ENCODE measurements at places on chromosomes 5 and 9.

- DNase-seq, result no peak
These were observed 5.8 kb upstream of the PAIP2 start for GRCh38 chr5:139335811-139336210.

GRCh38 chr9:133008824-133009223, 22.0 kb upstream of the GTF3C5 start:
- DNase-seq, result no peak

GRCh38 chr9:7125231-7125630, 367.5 kb downstream of the KDM4C start:
- no peak for DNase-seq

DNA sequence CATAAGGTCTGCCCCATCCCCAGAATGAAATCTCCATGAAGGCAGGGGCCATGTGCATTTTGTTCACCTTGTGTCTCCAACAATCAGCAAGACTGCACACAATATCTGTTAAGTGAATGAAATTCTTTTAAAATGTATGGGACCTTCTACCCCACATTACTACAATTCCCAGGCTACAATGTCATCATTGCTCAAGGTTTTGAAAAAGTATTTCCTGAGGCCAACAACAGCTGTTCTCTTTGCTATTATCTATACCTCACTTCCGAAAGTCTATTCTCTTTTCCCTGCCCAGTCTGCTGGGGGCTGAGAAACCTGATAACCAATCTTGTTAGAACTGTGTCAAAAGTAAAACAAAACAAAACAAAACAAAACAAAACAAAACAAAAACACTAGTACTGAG, 29.2 kb downstream of the HOMER1 start:
- no peak for DNase-seq

GRCh38 chr5:83789371-83789770, 68.7 kb upstream of the HAPLN1 start:
- DNase-seq, result no peak

GRCh38 chr5:88688984-88689667, 193.9 kb downstream of the MEF2C start:
- no peak for DNase-seq

DNA sequence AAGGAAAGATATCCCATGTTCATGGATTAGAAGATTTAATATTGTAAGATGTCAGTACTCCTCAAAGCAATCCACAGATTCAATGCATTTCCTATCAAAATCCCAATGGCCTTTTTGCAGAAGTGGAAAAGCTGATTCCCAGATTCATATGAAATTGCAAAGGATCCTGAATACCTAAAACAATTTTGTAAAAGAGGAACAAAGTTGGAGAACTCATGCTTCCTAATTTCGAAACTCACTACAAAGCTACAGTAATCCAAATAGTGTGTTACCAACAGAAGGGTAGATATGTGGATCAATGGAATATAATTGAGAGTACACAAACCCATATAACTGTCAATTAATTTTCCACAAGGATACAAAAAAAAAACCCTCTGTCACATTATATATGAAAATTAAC, 154.3 kb upstream of the ZNF618 start:
- no peak for DNase-seq

DNA sequence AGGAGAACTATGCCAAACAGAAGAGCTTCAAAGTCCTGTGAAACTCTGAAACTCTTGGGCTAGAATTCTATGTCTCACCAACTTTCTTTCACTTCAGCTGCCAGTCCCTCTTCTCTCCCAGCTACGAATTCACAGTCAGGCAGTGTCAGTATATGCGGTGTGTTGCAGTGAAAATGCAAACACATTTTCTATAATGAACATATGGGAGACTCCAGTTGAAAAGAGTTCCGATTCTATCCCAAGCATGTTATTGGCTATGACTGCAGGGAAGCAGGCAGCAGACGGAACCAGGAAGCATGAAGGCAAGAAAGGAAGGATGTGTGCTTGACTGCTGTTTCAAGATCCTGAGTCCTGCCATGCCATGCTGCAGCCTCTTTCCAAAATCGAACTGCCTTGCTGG, 515.7 kb upstream of the TLE4 start:
- DNase-seq, result no peak

DNA sequence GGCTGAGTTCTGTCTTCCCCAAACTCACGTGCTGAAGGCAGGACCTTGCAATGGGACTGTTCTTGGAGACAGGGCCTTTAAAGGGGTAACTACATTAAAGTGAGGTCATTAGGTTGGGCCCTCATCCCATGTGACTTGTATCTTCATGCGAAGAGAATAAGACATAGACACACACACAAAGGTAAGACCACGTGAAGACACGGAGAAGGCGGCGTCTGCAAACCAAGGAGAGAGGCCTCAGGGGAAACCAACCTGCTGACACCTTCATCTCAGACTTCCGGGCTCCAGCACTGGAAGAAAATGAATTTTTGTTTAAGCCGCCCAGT, 50.7 kb upstream of the KCNMB1 start:
- no peak for DNase-seq

DNA sequence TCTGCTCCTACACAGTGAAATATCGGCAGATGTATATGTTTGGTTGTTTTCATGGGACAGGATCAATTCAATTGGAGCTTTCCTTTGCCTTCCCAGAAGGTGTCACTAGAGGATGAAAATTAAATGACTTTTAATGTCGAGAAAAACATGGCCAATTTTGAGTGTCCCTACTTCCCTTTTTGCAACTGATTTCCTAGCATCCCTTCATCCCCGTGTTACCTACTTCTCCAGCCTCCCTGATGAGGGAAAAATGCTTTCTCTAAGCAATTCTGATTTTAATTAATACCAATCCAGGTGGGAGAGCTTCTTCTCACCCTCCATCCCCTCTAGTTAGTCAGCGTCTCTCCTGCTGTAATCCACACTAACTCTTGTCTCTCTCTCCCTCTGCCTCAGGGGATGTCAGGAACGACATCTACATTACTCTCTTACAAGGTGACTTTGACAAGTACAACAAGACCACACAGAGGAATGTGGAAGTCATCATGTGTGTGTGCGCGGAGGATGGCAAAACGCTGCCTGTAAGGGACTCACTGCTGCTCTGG, 64.9 kb downstream of the DOCK2 start:
- DNase-seq, result peak; percentile 40

DNA sequence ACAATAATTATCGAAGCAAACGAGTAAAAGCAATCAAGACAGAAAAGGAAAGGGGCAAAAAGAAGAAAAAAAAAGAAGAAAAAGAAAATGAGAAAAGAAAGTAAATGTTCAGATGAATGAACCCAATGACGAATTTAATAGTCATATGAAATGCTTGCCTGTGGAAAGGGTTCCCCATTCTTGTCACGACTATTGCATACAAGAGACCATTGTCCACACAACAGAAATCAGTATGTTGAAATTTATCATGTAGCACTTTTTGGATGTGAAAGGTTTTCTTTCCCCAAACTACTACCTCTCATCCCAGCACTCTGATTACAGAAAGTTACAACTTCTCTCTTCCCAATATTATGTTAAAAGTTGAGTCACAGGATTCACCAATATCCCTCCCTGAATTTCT, 162.4 kb downstream of the ZDHHC21 start:
- no peak for DNase-seq

DNA sequence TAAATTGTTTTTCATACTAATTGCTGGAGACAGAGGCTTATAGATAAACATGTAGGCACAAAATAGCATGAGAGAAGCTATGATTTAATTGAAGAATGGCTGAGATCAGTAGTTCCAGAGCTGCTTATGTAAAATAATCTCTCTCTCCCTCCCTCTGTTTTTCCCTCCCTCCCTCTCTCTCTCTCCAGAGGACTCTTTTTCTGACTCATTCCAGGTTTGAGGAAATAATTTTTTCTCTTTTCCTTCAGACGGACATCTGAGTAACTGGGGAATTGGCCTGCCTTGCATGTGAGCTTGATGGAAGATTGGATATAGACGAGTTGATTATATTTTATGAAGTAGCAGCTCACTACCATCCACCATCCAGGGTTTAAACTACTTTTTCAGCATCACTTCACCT, 35.5 kb downstream of the KCTD16 start:
- no peak for DNase-seq

DNA sequence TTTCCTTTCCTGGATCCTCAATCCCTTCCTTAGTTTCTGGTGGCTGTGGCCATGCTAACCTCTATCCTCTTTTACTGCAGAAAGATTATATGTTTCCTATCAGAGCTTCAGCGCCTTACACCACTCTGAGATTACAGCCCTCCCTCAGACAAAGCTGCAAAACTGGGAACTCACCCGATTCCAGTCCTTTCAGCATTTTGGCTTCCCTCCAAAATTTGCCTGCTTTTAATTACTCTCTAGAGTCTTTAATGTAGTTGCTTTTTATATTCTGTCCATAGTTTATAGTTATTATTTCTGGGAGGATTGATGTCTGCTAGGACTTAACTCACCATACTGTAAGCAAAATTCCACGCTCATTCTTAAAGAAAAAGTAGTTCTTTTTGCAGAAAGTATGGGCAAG, 110.2 kb downstream of the NSG2 start:
- no peak for DNase-seq

DNA sequence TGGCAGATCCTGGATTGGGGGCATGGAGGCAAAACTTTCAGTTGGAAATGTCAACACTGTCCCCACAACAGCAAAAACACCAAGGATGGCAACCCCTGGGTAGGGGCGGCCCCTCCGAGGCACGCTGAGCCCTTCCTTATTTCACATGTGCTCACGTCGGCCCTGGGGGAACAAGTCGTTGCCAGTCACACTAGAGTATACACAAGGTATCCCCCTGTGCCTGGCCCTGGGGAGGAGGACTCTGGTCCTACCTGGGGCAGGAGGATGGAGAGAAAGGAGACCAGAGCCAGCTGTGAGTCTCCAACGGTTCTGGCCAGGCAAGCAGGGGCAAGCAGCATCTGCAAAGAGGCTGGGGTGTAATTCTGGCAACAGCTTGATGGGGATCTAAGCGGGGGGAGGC, 126.9 kb upstream of the FOXD4L5 start:
- no peak for DNase-seq

GRCh38 chr5:98679963-98680362, 93.5 kb upstream of the RGMB start:
- DNase-seq, result peak; percentile 82

DNA sequence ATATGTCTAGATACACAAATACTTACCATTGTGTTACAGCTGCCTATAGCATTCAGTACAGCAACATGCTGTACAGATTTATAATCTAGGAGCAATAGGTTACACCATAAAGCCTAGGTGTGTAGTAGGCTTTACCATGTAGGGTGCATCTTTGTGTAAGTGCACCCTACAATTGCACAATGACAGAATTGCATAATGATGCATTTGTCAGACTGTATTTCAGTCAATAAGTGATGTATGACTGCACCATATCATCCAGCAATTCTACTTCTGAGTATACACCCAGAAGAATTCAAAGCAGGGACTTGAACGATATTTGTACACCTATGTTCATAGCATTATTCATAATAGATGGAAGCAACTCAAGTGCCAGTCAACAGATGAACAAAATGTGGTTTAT, 100.4 kb upstream of the SLC44A1 start:
- DNase-seq, result no peak

DNA sequence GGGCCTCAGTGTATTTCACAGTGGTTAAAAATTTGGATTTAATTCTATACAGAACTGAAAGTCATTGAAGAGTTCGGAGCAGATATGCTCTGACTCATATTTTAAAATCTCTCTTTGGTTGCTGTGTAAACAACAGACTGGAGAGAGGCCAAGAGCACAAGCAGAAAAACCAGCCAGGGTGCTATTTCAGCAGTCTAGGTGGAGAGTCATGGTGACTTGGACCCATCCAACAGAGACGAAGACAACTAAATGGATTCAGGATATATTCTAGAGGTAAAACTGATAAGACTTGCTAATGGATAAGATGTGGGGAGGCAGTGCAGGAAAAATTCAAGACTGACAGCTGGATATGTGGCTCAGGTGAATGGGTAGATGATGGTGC, 168.9 kb downstream of the MAPKAP1 start:
- no peak for DNase-seq

GRCh38 chr9:85213650-85214607, 527.8 kb downstream of the AGTPBP1 start:
- DNase-seq, result no peak

DNA sequence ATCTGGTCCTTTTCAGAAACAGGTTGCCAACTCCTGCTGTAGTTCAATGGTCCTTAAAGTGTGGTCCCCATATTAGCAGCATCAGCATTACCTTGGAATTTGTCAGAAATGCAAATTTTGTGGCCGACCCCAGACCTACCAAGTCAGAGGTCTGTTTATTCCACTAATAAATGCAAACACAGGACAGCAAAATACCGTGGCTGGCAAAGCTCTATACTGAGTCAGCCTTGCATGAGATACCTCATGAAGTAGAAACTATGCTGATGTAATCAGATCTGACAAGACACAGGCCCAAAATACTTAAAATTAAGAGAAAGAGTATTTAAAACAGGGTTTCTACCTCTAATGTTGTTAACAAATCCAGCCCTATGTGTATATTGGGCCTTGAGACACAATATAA, 3.0 kb downstream of the GOLM1 start:
- no peak for DNase-seq

DNA sequence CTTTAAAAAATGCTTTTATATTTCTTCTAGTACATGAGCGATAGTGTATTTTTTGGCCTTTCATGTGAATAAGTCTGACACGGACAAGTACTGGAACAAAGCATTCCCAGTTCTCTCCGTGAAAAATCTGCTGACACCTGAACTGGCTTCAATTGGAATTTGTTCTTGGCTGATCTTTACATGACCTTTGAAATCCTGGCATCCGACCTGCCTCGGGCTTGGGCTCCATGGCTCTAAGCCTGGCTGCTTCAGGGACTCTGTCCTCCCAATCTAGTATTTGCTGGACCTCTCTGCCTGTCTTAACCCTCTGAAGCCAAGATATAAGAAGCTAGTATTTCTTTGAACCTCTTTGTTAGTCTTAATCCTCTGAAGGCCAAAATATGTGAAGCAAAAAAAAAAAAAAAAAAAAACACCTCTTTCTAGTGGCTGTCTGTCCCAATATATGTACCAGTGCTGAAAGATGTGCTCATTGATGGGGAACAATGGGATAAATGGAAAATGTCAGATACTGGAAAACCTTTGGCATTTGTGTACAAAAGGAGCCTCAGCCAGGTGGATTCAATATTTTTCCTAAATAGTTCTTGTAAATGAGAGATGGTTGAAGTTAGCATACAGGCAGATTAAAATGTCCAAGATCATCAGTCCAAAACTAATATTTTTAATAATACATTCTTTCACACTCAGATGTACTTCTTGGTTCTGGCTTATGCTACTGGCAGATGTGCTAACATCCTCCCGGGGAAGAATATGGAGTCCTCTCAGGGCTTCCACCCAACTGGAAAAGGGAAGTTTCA, 470.6 kb downstream of the TUSC1 start:
- no peak for DNase-seq

- DNase-seq, result no peak
These were observed 933.3 kb upstream of the CTNND2 start for GRCh38 chr5:12837592-12837991.

DNA sequence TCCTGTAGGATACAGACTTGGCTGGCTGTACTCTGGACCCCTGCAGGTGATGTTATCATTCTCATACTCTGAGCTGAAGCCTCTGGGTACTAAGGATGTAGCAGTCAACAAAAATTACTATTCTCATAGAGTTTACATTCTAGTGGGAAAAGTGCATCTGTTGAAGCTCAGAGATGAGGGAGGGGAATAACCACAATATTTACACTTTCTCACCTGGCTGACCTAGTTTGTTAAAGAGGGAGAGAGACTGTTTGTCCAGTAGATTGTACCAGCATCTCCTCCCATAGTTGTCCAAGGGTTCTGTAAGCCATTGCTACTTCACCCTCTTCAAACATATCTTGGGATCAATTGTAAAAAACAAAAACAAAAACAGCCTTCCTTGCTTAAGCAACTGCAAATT, 33.8 kb upstream of the CHD1 start:
- DNase-seq, result no peak

All from Kasumi-1 (cell line).